Umbilical cord (tissue), 2 donors: ENCODE measurements at places on chromosomes 6 and 20.
A peak's percentile ranks its signal among the peaks of the same experiment; 100 is the strongest.

DNA sequence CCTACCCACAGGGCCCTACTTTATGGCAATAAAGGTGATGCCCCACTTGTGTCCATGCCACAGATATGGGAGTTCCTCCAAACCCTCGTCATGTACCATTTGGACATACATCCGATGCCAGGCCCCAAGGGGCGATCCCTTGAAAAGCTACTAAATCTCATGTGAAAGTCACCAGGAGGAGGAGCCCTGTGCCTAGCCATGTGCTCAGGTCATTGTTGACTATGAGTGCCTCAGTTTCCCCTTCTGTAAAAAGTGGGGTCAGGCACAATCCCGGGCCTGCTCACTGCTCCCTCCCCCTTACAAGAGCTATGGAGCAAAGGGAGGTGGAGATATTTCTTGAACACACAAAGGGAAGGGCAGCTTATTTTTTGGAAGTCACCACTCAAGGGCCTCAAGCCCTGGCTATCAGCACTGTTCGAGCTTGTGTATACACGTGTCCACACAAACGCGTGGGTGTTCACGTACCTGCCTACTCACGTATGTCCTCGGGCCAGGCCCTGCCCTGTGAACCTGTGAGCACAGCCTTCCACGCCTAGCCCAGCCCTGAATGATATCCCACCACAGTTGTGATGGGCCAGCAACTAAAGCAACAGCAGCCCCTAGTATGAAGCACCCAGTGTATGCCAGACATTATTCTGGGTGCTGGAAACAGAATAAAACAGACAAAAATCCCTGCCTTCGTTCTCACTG lies 1.9 kb downstream of the ACTL10 start:
- DNase-seq = no peak

DNA sequence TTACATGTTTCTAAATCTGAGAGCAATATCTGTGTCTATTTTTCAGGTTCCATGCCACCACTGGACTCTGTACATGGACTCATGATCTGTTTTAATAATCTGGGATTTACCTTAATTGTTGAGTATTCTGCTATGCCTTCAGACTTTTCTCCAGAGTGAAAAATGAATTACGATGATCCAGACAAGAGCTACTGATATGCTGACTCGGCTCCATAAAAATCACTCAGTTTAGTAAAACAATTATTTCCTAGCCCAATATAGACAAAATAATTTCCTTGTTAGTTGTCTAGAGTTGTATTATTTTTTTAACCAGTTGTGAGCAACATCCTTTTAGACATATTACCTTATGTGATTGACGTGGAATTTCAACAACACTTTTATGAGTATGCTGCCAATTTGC lies 736.8 kb downstream of the RFPL4B start:
- DNase-seq = no peak

- no peak for DNase-seq
These were observed 622.2 kb upstream of the MANEA start for GRCh38 chr6:94955156-94955555.

GRCh38 chr6:73823832-73824231 lies 127.8 kb downstream of the CD109 start:
- no peak for DNase-seq

DNA sequence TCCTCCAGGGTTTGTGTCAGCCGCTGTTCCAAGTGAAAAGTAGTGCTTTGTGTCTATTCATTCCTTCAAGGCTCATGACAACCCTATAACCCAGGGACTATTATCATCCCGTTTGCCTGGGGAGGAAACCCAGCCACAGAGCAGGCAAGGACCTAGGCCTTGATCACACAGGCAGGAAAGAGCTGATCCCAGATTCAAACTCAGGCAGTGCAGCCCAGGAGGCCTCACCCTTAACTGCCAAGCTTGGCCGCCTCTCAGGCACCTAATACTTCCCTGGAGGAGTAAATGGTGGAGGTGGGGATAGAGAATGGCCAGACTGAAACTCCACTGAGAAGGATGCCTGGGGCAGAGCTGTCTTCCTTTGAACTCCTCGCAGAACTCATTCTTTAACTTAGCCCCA lies 215.1 kb upstream of the QKI start:
- DNase-seq = no peak

DNA sequence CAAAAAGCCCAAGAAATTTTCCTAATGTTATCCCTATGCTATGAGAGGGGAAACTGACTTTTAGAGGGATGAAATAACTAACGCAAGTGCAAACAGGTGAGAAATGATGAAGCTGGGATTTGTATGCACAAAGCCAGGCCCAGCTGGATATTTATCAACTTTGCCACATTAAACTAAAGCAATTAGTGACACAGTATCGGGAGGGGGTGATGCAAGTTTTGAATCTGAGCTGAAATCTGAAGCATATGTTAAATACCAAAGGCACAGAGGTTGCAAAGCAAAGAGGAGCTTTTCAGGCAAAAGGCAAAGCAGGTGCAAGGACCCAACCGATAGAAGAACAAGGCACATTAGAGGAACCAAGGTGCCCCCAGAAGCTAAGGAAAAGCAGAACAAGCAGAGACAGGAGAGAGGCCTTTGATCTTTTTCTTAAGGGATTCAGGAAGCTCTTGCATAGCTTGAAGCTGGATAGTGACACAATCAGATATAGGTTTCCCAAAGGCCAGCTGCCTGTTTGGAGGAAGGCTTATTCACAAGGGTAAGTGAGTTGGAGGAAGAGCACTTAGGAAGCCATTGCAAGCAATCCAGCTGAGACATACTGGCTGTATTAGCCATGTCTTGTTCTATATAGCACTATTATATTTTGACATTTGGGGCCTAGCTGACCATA lies 207.5 kb downstream of the HIVEP2 start:
- DNase-seq = no peak

DNA sequence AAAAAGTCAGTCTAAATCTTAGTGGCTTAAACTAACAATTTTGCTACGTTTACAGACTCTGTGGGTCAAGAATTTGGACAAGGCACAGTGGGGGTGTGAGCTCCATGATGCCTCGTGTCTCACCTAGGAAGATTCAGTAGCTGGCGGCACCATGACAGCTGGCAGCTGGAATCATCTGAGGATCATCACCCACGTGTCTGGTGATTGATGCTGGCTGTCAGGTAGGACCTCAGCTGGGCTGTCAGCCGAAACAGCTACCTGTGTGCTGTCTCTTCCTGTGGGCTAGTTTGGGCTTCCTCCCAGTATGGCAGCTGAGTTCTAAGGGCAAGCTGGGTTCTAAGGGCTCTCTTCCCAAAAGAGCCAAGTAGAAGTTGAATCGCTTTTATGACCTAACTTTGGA lies 26.4 kb upstream of the DLGAP4 start:
- no peak for DNase-seq

DNA sequence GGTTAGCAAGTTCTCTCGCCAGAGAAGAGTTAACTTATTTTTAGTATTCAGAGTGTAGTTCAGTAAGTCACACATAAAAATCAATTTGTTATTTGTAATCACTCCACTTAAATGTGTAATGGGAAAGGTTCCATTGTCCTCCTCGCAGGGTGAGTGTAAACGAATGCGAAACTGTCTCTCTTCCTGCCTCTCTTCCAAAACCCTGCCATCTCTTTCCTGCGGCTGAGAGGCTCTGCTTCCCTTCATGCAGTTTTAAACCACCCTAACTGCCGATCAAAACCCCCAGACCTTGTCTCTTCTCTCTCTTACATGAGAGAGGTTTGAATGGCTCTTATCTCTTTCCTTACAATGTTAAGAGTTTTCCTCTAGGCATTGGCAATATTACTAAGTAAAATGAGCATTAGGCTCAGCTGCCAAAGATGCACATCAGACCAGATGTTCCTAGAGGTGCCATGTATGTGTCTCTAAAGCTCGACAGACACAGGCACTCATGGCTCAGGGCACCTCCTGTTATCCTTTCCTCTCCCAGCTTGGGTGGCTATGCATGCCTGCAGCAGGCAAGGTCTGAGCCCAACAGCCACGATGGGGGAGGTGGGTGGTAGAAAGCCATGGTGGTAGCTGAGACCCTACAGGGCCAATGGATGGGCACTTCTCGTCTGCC lies 91.2 kb downstream of the JARID2 start:
- peak; percentile 24 for DNase-seq

GRCh38 chr6:33438978-33439594 lies 15.3 kb upstream of the ZBTB9 start:
- DNase-seq = no peak

DNA sequence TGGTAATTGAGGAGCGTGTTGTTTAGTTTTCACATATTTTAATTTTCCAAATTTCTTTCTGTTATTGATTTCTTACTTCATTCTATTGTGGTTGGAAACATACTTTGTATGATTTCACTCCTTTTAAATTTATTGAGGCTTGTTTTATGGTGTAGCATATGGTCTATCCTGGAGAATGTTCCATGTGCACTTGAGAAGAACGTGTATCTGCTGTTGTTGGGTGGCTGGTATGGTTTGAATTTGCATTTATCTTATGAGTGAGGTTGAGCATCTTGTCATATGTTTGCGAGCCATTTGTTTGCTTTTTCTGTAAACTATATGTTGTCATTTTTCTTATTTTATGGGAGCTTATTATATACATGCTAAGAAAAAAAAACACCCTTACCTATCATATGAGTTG lies 26.5 kb downstream of the SRC start:
- no peak for DNase-seq

DNA sequence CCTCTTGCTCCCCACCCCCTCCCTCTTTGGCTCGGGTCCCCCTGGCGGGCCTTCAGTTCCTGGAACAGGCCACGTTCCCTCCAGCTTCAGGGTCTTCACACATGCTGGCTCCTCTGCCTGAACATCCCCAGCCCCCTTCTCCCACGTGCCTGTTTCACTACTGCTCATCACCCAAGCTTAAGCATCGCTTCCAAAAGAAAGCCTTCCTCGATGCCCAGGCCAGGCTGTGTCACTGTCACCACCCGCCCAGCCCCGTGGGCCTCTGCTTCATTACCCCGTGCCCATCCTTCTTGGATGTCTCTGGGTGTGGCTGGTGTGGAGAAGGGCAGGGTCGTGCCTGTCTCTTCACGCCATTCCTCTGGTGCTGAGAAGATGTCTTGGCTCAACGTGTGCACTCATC lies 2.8 kb downstream of the DLGAP4 start:
- DNase-seq = no peak

DNA sequence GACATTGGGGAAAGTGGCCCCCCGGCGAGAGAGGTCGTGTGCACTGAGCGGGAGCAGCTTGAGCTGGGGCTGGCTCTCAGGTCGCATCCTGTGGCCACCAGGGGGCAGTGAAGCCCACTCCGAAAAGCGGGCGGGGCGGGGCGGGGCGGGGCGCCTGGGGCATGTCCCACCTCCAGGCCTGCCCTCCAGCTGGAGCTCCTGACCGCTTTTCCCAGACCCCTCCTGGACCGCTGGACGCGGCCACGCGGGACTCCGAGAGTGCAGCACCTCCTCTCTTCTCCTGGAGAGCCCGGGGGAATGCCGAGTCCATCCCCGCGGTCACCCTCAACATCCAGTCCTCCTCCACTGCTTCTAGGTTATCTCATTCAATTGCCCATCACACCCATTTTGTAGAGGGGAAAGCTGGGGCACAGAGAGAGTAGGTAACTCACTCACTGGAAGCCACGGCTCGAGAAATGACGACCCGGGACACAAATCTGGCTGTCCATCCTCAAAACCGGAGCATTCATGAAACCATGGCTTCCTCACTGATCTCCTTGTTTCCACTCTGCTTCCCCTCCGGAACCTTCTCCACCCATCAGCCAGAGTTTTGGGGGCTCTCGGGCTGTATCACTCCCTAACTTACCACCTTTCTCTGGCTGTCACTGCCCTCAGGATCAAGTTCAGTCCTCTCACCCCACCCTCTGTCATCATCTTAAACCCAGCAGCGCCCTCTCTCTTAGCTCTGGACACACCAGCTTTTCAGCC lies 24.1 kb downstream of the COX4I2 start:
- DNase-seq = peak; percentile 86

- DNase-seq = no peak
These were observed 2.6 kb downstream of the TSPYL1 start for GRCh38 chr6:116277124-116277523.

GRCh38 chr20:23311947-23312506 lies 38.6 kb upstream of the NXT1 start:
- DNase-seq = no peak
